GM23338 (cell line): ENCODE measurements at places on chromosomes 6 and 20.

GRCh38 chr6:116512111-116512559, 696 bp downstream of the CALHM5 start:
- DNase-seq = no peak

GRCh38 chr6:137156650-137157049, 16.8 kb downstream of the IL22RA2 start:
- no peak for DNase-seq

GRCh38 chr6:123329337-123329736, 307.4 kb downstream of the TRDN start:
- DNase-seq = peak; percentile 10

DNA sequence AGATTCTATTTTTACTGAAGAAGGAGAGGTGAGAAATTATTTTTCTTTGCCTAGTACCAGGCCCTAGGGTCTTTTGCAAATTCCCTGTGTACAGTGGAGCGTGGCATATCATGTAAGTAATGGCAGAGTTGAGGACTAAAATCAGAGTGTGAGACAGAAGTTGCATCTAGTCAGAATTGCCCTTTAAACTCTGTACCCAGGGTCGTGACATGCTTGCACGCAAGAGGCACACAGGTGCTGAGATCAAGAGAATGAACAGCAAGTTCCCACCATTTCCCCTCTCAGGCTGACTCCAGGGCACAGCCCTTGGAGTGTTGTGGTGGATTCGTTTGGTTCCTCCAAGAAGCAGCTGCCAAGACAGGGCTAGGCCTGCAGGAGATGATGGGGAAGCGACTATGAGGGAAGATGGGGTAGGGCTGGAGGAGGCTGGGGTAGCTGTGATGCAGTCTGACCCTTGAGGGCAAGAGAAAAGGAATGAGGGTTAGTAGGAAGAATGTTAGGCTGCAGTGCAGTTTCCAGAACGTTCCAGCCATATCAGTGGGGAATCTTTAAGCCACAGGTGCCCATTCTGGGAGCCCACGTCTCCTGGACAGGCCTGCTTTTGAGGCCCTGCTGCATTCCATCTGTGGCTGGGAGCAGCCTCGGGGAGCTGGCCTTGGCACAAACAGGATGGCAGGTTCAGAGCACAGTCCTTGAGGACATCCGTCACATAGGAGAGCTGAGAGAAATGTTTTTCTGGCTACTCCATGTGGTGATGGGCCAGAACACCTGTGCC, 6.9 kb downstream of the NELFCD start:
- DNase-seq = no peak

- no peak for DNase-seq
Measured at GRCh38 chr6:35686873-35687555, 1.7 kb downstream of the FKBP5 start.

DNA sequence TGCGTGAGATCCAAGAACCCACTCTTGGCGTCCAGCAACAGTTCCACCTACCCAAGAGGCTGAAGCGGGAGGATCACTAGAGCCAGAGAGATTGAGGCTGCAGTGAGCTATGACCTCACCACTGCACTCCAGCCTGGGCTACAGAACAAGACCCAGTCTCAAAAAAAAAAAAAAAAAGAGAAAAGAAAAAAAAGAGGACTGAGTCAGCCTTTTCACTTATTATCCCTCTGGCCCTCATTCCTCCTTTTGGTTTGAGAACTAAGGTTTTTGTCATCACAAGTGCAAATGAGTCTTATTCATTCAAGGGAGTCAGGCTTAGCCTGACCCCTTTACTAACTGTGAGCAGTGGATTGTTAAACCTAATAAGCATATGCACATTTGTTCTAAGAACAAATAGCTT, 37.9 kb upstream of the JARID2 start:
- DNase-seq = peak; percentile 84

GRCh38 chr20:32162351-32162750, 45.2 kb downstream of the PLAGL2 start:
- no peak for DNase-seq

- DNase-seq = no peak
Measured at GRCh38 chr6:113636357-113636824, 220.8 kb upstream of the MARCKS start.

- DNase-seq = no peak
Measured at GRCh38 chr6:125100074-125100652, 53.4 kb upstream of the TPD52L1 start.
